ENCODE measurements at places on chromosomes 3 and 15.

DNA sequence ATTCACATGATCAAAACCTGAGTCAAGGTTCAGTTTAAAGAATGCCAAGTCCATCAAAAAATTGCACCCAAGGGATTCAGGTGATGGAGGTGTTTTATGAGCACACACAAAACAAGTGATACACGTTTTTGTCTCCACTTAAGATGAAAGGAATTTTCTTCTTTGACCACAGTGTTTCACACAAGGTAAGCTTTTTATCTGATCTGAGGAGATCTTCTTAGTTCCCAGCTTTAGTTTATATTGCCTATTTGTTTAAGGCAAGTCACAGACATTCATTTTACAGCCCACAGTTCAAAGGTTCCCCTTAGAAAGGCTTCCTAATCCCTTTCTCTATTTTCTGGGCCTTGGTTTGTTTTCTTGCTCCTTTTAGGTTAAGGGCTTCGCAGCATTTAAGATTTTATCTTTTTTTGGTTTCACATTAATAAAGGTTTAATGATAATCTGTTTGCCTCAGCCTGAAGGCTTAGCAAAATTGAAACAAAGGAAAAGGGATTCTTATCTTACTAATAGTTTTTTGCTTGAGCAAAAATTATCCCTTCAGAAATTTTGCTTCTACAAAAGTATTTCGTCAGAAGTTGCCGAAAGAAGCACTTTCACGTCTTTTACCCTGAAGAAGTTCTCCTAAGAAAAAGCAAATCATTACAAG lies 420.5 kb upstream of the NAALADL2 start:
- DNase-seq, result no peak

DNA sequence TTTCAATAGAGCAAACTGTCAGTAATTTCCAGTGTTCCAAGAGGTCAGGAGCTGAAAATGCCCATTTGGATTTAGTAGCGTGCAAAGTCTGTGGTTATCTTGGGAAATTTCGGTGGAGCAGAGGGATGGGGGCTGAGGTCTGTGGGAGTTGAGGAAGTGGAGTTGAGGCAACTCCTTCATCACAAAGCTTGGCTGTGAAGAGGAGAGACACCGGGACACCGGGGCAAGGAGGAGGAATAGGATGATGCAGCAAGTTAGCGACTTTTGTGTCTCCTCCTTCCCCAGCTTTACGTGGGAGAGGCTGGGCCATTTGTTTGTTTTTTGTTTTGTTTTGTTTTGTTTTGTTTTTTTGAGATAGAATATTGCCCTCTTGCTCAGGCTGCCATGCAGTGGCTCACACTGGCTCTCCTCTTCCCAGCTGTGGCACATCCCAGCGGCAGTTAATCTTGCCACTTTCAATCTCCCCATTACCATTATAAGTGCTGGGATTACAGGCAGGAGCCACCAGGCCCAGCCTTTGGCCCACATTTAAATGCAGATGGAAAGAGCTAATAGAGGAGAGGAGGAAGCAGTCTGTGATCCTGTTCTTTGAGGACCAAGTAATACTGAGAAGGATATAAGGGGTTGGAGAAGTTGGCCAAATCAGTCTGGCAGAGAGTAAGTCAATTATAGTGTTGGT lies 47.1 kb downstream of the CRTC3 start:
- DNase-seq, result no peak

- DNase-seq, result no peak
Observed at GRCh38 chr15:35061825-35062737, 23.0 kb downstream of the NANOGP8 start.

DNA sequence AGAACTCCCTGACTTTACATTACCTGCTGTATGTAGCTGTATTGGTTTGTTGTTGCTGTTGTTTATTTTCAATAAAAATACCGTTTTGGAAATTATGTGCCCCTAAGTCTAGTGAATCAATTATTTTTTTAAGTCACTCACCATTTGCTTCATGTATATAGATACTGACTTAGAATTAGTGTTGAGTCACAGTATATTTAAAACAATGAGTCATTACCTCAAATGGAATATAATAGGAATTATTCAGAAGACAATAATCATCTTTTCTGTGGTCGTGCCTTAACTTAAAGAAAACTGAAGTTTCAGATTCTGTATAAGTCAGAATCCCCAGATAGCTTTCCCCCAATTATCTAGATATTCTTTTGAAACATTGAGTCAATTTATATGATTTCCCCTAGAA lies 21.0 kb upstream of the ALDH1A2 start:
- DNase-seq, result no peak

GRCh38 chr15:69652293-69652692 lies 199.7 kb downstream of the RPLP1 start:
- no peak for DNase-seq

DNA sequence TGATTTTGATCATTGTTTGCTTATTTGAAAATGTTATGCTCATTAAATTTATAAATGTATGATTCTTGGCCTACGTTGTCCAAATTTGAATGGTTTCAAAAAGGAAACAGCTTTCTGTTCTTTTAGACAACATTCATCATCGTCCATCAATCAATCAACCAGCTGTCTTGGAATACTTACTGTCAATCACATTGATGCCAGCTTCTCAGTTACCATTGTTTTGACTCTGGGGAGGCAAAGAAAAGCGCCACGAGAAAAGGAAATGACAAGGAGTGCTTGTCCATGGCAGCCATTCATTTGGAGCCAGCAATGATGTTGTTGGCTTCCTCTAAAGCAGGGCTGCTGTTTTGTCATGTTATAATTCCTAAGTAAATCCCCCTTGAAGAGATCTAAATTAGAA lies 62.2 kb upstream of the TP63 start:
- no peak for DNase-seq

DNA sequence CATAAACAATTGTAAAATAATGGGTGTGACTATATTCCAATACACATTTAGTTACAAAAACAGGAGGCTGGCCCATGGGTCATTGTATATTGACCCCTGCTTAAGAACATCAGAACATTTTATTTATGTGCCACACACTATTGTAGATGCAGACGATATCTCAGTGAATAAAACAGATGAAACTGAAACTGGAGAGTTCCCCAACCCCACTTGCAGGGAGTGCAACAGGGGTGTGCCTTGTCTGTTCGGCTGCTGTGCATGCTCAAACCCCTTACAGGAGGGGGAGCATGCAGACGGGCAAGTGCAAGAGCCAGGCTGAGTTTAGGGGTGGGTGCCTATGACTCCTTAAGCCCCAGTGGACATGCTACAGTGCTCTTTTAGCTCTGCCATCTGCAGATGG lies 509.6 kb downstream of the IGSF11 start:
- no peak for DNase-seq

GRCh38 chr3:17551333-17551732 lies 191.1 kb downstream of the TBC1D5 start:
- no peak for DNase-seq

- DNase-seq, result no peak
Observed at GRCh38 chr15:60528530-60528929, 49.6 kb upstream of the ICE2 start.

GRCh38 chr3:126058666-126059065 lies 25.3 kb downstream of the SLC41A3 start:
- no peak for DNase-seq

GRCh38 chr3:53084310-53085001 lies 38.6 kb upstream of the SFMBT1 start:
- DNase-seq, result peak; percentile 33

GRCh38 chr15:98700519-98700918 lies 52.2 kb downstream of the IGF1R start:
- DNase-seq, result no peak

DNA sequence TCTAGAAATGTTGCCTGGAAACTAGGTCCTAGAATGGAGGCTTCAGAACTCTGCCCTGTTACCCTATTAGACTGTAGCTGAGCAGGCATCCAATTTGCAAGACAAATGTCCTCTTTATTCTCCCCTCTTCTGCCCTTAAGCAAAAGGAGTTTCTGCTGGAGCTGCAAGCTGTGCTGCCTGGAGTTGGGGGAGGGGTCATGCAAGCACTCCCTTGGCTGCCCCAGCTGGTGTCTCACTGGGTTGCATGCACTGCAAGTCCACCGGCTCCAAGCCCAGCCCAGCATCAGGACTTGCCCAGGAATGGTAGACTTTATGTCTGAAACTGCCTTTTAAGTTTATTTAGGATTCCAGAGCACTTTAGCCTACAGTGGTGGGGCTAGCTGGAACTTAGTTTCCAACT lies 15.7 kb upstream of the RBP2 start:
- DNase-seq, result no peak

- DNase-seq, result peak; percentile 72
Observed at GRCh38 chr3:24156466-24156865, 211.4 kb downstream of the NR1D2 start.
